ENCODE measurements at places on chromosomes 6 and 20. TPM values are rescaled to one million over a fixed set of nuclear protein-coding genes. Genes with fewer than 3 reads are reported as not detected.

DNA sequence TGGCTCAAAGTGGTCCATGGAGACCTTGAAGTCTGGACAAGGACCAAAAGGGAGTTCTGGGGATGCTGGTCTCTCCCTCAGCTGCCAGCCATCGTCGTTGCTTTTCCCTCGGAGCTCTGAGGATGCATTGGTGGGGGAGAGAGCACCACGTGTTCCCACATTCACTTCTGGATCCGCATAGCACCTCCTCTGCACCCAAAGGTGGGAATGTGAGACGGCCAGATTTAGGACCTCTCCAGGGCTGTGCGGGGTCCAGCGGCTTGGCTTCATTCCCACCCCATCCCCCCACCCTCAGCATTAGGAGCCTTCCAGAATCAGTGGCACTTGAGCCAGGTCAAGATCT is 1.1 kb downstream of the EPB41L1 start:
- no peak for DNase-seq

DNA sequence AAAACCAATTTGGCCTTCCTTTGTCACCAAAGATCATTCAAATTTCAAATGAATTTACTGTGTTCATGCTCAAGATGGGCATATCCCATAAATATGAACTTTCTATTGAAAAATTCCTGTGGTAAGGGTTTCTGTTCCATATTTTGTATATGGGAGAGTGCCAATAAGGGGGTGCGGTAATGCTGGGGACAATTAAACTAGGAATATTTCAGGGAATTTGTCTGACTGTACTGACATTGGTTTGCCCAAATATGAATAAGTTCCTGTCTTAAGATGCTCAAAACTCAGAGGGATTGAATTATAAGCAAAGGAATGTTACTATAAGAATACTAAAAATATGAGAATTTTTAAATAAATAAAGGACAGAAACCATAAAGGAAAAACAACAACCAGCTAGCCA is 553.0 kb upstream of the MARCKS start:
- DNase-seq, result no peak

DNA sequence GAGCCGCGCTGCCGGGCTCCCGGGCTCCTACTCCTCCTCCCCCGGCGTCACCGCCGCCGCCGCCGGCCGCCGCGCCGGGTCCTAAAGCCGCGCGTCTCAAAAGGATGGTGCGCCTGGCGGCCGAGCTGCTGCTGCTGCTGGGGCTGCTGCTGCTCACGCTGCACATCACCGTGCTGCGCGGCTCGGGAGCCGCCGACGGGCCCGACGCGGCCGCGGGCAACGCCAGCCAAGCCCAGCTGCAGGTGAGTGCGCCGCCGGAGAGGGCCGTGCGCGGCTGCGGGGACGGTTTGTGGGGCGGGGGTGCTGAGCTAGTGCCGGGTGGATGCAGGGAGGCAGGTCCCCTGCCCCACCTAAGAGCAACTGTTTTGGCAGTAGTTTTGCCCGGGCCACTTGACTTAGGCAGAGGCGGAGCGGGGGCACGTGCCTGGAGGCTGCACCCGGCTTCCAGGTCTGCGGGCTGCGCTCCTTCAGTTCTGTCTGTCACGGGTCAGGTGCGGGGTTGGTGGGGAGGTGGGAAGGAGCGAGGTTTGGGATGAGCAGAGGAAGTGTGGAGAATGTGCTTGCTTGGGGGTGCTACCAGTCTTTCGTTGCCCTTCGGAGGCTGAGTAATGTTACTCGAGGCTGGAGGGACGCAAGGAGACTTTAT is 722 bp downstream of the ISM1 start:
- DNase-seq, result peak; percentile 17

DNA sequence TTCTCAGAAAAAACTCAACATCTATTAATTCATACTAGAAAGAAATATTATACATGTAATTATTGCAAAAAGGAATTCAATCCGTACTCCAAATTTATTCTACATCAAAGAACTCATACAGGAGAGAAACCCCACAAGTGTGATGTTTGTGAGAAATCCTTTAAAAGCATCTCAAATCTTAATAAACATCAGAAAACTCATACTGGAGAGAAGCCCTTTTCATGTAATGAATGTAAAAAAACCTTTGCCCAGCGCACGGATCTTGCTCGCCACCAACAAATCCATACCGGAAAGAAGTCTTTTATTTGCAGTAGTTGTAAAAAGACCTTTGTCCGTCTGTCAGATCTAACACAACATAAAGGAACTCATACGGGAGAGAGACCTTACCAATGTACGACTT is 22.0 kb downstream of the ZNF334 start:
- no peak for DNase-seq

DNA sequence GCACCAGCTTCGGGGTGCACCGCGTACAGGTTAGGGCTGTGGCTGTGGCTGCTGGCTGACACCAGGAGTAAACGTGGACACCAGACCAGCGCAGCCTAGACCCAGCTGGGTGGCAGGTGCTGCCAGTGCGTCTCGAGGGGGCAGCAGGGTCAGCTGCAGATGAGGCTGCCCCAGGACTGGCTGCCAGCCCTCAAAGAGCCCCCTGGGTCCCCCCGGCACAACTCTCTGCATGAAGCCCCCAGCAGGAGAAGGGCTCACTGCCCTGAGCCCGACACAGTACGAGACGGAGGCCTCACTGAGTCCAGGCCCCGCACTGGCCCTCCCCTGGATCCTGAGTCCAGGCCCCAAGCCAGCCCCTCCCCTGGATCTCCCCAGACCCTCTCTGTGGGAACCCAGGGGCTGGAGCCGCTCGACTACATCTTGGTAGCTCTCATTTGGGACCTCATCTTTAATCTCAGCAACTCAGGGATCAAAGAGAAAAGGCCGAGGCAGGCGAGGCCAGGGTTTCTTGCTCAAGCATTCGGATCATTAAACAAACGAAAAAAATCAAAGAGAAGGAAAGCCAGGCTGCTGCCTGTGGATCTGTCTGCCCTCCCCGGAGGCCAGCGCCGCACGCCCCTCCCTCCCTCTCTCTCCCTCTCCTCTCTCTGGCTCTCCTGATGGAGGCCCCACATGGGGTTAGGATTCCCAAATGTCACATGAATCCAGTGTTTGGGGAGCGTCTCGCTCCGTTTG is 7.0 kb upstream of the NKAIN4 start:
- no peak for DNase-seq

Gene PXT1
- under 0.01 TPM for total RNA-seq

Gene IMPG1
- not detected for total RNA-seq

Gene PCSK2
- total RNA-seq, result not detected

Gene HSPA12B
- total RNA-seq, result 10.2 TPM

Data from dermis microvascular lymphatic vessel endothelial cell (primary cell).